Left ventricle myocardium inferior (tissue), 1 donor: ENCODE measurements at places on chromosomes 2 and 18. TPM values are rescaled to one million over a fixed set of nuclear protein-coding genes. Genes with fewer than 3 reads are reported as not detected.

DNA sequence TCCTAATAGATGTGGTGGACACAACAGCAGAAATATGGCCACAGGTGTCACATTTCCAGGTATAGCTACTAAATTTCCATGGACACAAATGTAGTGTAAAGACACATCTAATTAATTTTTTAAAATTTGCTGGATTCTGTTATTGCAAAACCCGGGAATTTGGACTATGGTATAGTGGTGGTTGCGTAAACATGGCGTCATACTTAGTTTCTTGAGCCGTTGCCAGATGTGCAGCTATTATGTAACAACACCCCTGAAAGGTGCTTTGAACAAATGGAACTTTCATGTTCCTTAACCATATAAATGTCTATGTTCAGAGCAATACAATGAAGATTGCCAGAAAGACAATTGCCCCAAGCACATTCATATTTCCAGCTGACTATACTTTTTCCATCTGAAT lies 85.9 kb downstream of the HRH4 start:
- H3K4me3 ChIP-seq, result no peak overlapping the region
- H3K36me3 ChIP-seq, result no peaks in the 10 kb centered on the region
- no peak for DNase-seq
- peaks cover 15% of the 10 kb centered on the region for H3K27me3 ChIP-seq
- no peak overlapping the region for H3K27ac ChIP-seq
- H3K4me1 ChIP-seq, result no peaks in the 10 kb centered on the region

GRCh38 chr2:3776311-3776710 lies 72.9 kb downstream of the DCDC2C start:
- H3K4me3 ChIP-seq, result no peak overlapping the region
- H3K36me3 ChIP-seq, result no peaks in the 10 kb centered on the region
- H3K27ac ChIP-seq, result no peak overlapping the region
- no peak for DNase-seq

DNA sequence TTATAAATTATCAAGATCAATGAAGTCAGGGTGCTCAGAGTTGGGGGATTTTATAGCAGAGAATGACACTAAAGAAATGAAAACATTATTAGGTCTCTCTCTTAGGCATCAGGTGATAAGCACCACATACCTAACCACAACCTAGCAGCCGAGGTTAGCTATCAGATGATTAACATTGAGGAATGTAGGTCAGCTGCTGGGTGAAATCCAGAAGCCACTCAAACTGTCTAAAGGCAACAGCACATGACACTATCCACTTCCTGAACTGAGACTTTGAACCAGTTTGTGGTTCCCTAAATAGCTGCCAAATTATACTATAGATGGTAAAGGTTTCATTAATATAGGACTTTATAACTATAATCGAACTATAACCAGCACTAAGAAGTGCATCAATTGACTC lies 4.7 kb downstream of the EPG5 start:
- no peaks in the 10 kb centered on the region for H3K27me3 ChIP-seq
- H3K27ac ChIP-seq, result peak overlapping the region; percentile 61
- H3K36me3 ChIP-seq, result peaks cover 7% of the 10 kb centered on the region

The CHRND gene
- not detected for total RNA-seq

- H3K27ac ChIP-seq, result no peak overlapping the region
- DNase-seq, result no peak
- H3K4me3 ChIP-seq, result no peak overlapping the region
- no peaks in the 10 kb centered on the region for H3K36me3 ChIP-seq
These were observed 162.4 kb upstream of the MYT1L start for GRCh38 chr2:2493496-2493895.
